ENCODE measurements at places on chromosomes 5 and 9.

DNA sequence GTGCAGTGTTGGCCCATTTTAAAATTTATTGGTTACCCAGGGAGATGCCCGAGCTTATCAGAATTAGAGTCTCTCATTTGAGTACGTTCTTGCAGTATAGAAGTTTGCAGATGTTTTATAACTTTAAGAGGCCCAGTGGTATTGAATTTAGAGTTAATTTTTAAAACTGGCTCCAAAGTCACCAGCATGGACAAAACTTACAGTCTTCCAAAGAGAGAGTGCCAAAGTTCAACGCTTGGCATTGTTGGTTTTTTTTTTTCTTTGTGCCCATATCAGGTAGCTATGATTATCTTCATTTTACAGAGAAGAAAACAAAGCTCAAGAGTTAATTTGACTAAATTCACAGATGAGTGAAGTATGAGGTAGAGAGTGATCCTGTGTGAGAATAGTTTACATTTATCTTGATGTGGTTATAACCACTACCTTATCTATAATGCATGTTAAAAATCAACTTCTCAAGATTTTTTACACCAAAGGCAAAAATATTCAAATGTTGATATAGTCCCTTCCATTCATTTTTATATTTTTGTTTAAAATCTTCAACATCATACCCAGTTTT lies 273.7 kb upstream of the DMRT1 start:
- DNase-seq, result no peak

DNA sequence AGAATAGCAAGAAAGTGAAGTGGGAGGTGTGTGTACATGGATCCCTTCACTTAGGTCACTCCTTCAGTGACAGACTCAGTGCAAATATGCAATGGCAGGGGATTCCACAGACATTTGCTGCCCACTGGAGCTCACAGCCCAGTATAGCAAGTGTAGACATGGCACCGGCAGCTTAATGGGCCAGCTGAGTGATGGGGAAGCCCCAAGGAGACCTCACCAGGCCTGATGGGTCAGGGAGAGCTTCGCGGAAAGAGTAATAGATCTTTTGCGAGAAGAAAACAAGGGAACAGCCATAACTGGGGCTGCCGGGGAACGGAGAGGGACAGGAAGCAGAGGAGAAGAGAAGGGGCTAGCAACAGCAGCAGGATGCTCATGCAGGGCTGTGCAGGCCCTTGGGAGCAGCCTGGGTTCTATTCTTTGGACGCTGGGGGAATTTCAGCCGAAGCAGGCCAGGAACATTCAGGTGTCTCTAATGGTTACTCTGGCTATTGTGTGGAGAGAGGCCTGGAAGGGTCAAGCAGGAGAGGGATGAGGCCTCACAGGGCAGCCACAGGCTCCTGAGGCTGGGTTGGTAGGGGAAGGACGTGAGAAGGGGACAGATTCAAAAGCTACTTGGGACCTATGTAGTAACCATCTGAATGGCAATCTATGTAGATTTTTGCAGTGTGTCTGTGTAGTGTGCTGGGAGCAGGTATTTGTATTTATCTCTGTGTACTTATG lies 27.0 kb downstream of the TCF7 start:
- DNase-seq, result no peak

- DNase-seq, result no peak
Measured at GRCh38 chr9:95073042-95073607, 244.4 kb downstream of the FANCC start.

DNA sequence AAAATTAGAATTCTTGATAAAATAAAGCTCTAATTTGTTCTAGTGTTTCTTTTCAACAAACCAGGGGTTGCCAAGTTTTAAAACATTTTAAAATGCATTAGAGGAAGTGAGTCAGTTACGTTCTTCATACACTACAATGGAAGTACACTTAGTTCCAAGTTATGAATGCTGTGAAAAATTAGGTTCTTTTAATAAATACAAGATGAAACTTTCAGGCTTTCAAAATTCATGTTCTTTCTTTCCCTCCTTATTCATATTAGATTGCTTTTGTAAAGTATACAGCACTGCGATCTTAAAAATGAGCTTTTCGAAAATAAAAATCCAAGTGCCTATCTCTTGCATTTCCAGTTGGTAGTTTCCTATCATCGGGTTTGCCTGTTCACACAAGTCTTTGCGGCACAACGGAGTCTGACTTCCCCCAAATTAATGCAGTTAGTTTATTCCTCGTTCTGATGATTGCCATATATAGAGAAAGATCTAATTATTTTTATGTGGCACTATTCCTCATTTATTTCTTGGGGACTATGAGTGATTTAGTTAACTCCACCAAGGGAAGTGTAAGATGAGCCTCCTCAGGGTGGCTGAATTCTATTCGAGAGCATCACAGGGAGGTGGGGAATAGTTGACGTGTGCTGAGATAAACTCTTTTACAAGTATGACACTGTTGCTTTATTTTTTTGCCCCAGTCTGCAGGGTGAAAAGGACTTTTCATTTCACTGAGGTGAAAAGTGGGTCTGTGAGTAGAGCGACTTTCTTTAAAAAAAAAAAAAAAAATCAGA lies 238.2 kb downstream of the CD180 start:
- no peak for DNase-seq

DNA sequence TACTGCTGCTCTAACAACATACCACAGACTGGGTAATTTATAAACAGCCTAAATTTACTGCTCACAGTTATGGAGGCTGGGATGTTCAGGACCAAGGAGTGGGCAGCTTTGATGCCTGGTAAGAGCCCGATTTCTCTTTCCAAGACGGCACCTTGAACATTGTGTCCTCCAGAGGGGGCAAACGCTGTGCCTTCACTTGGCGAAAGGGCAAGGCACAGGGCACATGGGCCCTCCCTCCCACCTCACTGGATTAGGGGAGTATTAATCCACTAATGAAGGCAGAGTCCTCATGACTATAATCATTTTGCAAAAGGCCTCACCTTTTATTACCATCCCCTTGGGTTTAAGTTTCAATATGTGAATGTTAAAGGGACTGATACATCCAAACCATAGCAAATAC lies 397.7 kb downstream of the TMEM38B start:
- DNase-seq, result no peak

DNA sequence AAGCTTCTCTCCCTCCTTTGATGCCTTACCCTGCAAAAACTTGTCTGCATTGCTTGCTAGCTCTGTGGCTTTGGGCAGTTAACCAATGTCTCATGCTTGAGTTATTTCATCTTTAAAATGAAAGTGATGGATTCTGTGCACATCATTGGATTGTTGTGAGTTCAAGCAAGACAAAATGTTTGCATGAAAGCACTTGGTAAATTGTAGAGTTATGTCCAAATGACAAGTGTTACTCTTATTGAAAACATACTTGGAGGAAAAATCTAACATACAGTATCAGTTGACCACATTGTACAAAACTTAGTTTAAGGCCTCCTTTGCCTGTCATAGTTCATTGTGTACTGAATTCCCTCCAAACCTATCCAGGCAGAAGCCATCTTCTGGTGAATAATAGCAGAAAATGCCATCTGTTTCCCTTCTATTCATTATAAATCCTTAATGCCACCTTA lies 30.0 kb downstream of the TGFBR1 start:
- no peak for DNase-seq

- no peak for DNase-seq
Measured at GRCh38 chr5:27038476-27038875, at the start of gene CDH9. TSS of gene CDH9 (minus strand) at chr5:27038586. CDS start at chr5:26988333, 50,253 bp downstream.

DNA sequence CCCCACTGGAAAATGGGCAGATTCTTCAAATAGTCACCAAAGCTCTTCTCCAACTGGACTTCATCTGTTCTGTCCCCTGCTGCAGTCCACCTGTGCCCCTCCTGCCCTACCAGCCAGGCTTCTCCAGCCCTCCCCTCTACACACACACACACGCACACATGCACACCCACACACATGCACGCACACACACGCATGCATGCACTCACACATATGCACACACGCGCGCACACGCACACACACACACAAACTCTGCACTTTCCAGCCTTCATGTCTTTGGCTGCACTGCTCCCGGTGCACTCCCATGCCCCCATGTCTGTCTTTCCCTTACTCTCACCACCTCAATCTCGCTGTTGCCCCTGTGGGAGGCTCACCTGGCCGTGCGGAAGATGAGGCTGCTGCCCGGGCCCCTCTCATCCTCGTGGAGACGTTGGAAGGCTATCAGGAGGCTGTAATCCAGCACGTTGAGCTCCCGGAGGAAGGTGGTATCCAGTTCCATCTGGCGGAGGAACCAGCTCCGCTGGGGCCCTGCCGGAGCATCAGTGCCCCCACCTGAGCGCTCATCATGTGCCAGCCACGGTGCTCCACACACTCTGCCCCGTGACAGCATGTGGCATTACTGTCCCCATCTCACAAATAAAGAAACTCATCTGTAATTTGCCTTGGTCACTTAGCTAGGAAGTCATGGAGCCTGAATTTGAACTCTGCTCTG lies 5.7 kb downstream of the PIP5KL1 start:
- DNase-seq, result no peak

GRCh38 chr5:164651546-164652275 lies 1146.3 kb downstream of the MAT2B start:
- DNase-seq, result no peak

DNA sequence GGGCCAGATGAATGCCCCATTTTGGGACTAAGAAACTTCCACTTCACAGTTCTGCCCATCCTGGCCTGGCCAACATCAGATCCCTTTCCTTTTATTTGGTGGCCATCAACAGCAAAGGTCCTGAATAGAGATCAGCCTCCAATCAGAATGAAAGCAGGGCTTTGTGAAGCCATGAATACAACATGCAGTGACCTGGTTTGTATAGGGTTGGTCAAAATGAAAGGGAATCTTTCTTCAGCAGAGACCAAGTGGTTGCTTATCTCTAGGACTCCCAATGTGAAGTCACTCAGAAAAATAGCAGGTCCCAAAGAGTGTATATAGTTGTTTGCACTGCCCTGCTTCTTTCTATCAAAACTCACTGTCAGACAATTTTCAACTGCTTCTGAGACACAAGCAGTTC lies 113.9 kb upstream of the SLC12A2 start:
- no peak for DNase-seq

- no peak for DNase-seq
Measured at GRCh38 chr5:68288707-68289134, 73.2 kb downstream of the PIK3R1 start.

DNA sequence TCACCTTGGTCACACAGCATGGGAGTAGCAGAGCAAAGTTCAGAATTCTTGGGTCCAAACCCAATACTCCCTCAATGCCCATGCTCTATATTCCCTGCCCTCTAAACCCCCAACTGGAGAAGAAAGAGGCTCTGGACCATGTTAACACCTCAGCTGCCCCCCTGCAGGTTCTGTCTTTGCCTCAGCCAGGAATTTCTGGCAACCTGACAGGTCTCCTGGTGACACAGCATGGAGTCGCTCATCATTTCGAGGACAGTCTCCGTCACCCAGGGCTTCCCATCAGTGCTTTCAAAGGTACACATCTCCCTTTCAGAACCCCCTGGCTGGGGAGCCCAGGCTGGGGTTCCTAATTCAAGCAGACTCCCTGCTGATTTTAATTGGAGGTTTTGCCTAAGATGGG lies 189.5 kb downstream of the BRINP1 start:
- DNase-seq, result no peak

- DNase-seq, result no peak
Measured at GRCh38 chr5:33475706-33476105, 34.9 kb downstream of the TARS1 start.

DNA sequence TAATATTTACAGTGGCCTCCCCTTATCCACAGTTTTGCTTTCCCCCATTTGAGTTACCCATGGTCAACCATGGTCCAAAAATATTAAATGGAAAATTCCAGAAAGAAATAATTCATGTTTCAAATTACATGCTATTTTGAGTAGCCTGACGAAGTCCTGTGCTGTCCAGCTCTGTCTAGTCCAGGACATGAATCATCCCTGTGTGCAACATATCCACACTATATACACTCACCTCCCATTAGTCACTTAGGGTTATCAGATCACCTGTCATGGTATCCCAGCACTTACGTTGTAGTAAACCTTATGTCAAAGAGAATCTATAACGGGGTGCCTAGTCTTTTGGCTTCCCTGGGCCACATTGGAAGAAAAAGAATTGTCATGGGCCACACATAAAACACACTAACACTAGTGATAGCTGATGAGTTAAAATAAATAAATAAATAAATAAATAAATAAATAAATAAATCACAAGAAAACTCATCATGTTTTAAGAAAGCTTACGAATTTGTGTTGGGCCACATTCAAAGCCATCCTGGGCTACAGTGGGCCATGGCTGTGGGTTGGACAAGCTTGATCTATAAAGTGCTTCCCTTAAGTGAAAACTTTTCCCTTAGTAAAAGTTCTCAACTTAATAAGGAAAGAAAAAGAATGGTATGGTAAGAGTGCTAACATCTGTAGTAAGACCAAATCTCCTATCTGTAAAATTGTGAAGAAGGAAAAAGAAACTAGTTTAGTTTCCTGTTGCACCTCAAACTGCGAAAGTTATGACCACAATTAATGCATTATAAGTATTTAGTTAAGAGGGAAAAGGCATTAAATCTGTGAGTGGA lies 15.9 kb upstream of the OMD start:
- no peak for DNase-seq

- no peak for DNase-seq
Measured at GRCh38 chr5:124461157-124461556, 285.3 kb downstream of the ZNF608 start.

GRCh38 chr9:129131300-129132145 lies 20.3 kb downstream of the PTPA start:
- DNase-seq, result no peak

Data from esophagus squamous epithelium (tissue), 5 donors.